ENCODE measurements at places on chromosomes 6 and 20.

GRCh38 chr20:48893374-48893773 lies 28.1 kb upstream of the ARFGEF2 start:
- no peak for DNase-seq

DNA sequence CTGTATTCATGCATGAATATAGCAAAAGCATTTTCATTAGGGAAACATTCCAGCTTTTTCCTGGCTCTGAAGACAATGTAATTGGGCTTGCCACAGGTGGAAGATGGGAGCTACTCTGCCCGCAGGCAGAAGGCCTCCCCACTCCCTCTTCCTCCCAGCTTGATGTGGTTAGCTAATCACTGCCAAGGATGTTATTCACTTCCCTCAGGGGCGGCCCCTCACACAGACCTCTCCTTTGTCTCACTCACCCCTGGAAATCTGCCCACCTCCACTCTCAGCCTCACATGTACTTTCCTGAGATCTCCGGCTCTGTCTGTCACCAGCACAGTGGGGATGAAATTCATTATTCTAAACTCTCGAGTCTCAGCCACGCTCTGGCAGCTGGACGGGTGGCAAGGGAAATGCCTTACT lies 100.7 kb downstream of the ANKRD60 start:
- DNase-seq, result peak; percentile 84

DNA sequence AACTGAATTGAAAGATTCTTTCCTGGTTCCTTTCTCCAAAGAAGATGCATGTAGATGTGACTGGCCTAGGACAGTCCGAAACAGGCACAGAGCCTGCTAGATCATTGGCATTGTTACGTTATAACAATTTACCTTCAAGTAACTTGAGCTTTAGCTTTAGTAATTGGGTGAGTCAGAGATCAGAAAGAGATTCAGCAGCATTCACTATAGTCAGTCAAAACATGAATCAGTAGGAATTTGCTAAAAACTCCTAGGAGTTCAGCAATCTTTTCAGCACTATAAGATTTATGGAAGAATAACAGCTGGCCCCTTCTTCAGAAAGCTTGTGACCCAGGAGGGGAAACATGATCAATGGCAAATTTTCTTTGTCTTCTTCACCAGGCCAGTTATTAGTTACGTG lies 281.7 kb upstream of the PRDM1 start:
- DNase-seq, result peak; percentile 32

DNA sequence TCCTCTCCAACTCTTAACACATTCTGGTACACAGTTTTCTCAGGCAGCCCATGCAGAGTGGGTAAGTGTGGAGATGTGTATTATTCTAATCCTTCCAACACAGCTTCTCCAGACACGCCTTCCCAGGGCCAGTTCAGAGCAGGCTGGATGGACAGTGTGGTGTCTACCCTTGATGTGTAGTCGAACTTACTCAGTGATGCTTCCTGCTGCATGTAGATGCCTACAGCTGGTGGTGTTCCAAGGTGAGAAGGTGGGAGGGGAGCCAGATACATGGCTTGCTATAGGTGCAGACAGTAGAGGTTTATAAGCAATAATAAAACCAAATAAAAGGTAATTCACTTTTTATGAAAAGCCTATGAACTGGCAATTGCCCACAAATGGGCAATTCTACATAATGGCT lies 104.0 kb downstream of the QRSL1 start:
- no peak for DNase-seq

DNA sequence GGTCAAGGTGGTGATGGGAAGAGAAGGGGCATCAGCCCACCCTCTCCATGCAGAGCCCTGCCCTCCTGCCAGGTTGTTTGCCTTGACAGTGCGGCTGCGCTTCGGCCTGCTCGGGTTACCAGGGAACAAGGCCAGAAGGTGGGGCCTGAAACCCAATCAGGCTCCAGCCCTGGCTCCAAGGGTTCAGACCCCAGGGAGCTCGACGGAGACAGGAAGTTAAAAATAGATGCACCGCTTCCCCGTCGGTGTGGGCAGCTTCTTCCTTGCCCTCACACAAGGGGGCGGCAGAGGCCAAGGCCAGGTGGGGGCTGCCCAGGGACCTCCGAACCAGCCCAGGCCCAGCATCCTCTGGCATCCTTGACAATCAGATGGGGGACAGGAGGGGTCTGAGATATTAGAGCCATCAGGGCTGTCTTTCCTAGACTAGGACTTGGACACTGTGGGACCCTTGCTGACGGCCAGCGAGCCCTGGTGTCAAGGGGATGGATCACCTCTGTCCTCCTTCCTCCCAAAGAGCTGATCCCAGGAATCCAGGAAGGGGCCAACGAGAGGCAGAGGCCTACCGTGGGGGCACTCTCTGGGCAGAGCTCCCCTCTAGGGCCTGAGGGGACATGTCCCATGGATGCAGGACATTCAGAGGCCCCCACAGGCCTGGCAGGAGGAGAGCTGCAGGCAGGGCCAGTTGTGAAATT lies 65.2 kb downstream of the RIPOR3 start:
- DNase-seq, result no peak

DNA sequence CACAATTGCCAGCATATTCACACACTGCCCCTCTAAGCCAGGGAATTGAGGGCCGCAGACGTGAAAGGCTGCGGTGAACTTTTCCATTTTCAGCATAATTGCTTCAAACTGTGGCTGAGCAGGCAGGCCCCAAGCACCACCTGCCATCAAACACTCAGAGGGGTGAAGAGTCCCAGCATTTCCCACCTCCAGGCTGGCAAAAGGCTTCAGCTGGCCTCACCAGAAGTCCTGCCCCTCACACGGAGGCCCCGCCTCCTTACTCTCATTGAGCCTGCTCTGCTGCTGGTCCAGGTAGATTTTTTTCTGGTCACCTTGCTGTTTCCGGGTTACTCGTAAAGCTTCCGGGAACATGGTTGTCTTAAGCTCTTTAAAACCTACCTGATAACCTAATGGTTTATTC lies 52.0 kb upstream of the PRELID3B start:
- no peak for DNase-seq

- DNase-seq, result peak; percentile 4
These were observed 51.3 kb upstream of the FOXC1 start for GRCh38 chr6:1558388-1558787.

DNA sequence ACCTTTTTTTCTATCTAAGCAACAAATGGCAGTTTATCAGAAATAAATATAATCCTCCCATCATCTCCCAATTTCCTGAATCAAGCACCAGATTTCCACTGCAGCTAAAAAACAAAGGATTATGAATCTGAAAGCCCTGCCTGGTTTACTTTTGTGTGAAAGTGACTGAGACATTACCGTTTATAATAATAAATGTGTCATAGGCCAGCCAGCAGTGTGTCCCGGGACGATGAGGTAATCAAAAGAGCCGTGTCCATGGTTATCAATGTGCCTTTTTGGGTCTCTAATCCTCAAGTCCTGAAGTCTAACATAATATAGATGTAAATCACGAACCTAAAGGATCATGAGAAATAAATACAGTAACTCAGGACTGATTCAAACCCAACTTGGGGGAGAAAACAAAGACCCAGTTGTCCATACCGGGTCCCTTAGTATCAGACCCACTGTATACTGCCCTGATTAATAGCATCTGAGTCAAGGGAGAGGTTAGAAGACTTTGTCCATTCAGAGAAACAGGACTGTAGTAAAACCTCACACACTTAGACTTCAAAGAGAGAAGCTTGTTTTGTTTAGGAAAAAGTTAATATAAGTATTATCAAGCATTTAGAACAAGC lies 149.1 kb downstream of the SASH1 start:
- no peak for DNase-seq

DNA sequence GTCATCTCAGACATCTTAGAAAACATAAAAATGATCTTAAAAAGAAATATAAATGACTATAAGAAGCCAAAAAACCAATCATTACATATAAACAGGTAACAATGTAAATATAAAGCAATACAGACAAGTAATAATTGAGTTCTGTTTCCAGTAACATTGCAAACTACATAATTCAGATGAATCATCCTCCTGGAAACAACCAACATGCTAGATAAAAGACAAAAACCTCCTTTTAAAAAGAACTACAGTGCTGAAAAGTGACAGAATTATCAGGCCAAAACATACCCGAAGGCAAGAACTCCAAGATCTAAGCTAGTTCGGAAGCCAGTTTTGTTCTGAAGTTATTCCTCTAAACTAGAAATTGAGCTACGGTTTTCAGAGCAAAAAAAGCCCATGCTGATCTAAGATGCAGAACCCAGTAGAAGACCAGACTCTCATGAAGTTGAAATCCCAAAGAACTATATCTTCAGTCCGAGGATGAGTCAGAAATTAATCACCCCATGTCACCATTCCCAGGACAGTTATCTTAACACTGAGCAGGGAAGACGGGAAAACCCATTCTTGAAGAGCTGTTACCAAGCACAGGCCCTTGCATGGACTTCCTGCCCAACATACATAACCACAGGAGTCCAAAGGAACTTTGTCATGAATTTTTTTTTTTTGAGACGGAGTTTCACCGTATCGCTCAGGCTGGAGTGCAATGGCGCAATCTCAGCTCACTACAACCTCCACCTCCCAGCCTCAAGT lies 9.8 kb downstream of the PGM3 start:
- peak; percentile 86 for DNase-seq

DNA sequence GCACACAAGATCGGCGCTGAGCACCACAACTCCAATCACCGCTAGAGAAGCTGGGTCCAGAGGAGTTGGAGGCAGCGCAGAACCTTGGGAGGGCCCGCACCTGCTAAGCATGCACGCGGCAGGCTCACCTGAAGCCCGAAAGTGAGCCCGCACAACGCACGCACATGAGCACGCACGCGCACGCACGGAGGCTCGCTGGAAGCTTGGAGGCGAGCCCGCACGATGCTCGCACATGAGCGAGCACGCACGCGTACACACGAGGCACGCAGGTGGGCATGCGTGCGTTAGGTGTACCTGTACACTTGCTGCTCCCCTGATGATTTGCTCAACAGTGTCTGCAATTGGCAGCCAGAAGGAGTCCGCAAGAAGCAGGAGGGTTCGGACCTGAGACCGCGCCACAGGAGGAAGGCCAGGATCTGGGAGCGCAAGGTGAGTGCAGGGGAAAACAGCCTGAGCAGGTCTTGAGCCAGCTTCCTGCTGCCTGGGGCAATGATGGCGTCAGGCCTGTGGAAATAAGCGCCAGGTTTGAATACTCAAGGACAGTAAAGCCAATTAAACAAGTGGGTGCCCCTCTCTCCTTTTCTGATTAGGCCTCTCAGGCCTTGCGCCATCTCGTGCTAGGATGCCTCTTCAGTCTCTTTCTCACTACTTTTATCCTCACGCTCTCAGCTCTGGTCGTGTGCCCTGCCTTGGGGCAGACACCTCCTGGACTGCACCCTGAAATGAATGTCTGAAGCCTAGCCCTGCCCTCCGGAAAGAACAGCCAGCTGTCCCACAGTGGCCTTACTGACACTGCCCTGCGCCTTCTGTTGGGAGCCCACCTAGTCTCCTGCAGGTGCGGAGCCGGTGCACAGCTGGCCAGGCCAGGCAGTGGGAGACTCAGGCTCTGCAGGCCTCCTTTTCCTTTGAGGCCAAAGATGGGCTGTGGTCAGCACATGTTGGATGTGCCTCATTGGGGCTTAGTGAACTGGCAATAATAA lies 340.4 kb downstream of the CDC5L start:
- DNase-seq, result no peak

DNA sequence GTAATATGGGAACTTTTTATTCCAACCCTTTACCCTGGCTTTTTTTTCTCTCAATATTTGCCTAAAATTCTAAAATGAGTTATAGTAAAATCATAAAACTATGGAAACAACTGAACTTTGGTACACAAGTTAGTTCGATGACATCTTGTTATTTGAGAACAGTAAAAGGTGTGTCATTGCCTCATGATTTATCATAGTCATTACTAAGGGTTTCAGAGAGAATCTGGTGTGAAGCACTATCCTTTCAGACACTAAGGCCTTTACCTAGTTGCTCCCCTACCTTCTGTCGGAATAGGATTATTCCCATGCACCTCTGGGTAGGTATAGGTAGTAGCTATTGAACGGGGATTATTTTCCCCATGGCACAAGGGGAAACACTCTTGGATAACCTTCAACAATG lies 11.4 kb downstream of the TAF11 start:
- no peak for DNase-seq

DNA sequence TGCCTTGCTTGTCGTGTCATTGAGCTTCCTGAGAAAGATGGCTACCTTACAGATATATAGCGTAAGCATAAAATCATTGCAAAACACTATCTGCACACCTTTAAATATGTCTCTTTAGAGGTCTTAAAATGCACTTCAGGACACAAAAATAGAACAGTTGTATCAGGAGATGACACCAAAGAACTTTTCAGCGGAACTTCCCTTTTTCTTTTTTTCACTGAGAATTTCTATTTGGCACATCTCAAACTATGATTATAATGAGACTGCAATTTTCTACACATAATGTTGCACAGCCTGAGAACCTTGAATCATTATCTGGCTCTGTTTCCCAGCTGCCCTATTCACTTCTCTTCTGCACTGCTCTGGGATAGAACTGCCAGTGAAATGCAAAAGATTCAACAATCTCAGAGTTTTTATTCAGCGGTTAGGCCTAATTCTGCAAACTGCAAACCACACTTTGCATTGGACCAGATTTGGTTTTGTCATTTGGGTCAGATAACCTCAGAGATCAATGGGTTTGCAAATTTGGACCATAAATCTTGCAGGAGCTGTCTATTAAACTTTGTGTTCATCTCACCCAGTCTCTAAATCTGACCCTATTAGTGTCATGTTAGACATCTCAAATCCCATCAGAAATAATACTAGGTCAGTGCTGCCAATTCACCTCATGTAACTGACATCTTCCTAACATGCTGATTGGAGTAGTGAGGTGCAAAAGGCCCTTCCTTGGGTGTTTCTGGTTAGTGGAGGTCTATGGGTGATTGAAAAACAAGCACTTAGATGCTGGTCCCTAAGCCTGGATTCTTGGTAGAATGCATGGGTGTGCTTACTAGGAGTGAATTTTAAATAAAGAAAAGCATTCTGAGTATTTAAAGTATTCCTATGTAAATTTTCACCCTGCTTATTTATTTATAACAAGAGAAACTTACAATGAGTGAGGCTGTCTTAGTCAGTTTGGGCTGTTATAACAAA lies 382.7 kb downstream of the UTRN start:
- DNase-seq, result no peak

- peak; percentile 88 for DNase-seq
These were observed 112.0 kb downstream of the LRRC1 start for GRCh38 chr6:53906842-53907241.

GRCh38 chr6:87718662-87719433 lies 16.8 kb upstream of the AKIRIN2 start:
- DNase-seq, result peak; percentile 55

- DNase-seq, result no peak
These were observed 11.6 kb downstream of the AKAP7 start for GRCh38 chr6:131146865-131147264.
